ENCODE measurements at places on chromosomes 7 and 10.

DNA sequence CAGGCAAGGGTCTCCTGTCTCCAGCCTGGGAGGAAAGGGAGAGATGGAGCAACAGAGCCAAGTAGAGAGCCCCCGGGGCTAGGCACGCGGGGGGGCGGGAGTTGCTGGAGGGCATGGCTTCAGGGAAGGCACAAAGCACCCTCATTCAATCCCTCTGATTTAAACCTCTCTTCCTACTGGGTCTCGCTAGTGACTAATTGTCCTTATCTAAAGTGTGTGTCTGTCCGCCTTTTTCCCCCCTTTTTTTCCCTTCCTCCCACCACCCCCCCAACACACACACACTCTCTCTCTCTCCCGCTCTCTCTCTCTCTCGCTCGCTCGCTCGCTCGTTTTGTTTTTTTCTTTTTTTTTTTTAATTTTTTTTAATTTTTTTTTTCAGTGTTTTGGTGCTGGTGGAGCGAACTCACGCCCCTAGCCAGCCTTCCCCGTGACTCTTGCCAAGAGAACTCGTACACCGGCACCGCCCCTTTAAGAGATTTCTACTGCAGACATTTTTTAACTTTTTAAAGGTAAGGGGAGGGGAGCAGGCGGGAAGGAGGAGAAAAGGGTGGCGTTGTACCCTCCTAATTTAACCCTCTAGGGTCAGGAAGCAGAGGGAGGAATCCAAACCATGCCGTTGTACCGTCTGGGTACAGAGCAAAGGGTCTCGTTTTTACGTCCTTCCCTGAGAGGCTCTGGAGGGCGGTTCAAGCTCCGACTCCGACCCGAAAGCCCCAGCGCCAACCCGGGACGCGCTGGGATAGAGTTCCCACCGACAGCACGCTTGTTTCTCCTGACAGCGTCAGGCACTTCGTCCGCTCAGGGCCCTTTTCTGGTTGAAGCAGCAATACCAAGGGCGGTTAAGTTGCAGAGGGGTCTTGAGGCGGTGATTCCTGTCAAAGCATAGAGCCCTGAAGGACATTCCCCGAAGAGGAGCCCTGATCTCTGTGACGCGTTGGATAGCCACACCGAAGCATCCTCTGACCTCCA, at the start of gene HPSE2:
Gene HPSE2 (minus strand): TSS at position 195 of the 969 bp plus-strand sequence.
- no peak for DNase-seq

GRCh38 chr7:132815696-132816311, 239.5 kb upstream of the PLXNA4 start:
- DNase-seq, result no peak

- DNase-seq, result no peak
Observed at GRCh38 chr10:93542358-93542791, 24.1 kb upstream of the FFAR4 start.

- DNase-seq, result no peak
Observed at GRCh38 chr10:61452151-61452651, 980 bp downstream of the TMEM26 start.

DNA sequence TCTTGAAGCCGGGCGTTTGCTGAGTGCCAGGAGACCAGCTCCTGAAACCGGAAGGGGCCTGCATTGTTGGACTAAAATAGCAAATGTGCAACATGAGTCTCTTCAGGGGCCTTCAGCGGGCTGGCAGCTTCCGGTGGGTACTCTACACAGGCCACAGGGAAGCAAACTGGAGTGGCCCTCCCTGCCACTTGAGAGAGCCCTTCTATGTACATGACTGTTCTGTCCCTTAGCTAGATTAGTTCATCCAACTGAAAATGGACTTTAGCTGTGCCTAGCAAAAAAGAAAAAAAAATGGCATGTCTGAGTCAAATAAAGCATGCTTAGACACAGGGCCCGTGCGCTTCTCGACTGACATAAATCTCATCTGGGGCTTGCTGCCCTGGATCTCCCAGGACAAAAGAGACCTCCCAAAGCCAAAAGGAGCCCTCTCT, 115.3 kb upstream of the TCF7L2 start:
- no peak for DNase-seq

DNA sequence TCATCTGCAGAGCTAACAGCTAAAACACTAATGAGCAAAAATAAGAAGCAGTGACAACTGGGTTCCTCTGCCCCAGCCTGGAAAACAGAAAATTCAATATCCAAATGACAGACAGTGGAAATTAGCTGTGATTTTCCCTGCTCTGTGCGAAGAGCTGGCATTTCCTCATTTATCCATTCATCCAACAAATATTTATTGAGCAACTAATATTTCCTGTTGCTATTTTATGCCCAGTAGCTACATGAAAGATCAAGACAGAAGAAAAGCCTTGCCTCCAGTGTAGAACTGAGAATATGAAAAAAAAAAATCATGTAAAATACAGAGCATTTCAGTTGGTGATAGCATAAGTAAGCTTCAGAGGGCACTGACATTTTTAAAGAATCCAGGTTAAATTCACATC, 140.9 kb downstream of the ABCA13 start:
- DNase-seq, result no peak
